Fibroblast of the aortic adventitia (primary cell): ENCODE measurements at places on chromosomes 4 and X.

GRCh38 chrX:109472939-109473735, 8.7 kb downstream of the GUCY2F start:
- DNase-seq, result peak; percentile 60

DNA sequence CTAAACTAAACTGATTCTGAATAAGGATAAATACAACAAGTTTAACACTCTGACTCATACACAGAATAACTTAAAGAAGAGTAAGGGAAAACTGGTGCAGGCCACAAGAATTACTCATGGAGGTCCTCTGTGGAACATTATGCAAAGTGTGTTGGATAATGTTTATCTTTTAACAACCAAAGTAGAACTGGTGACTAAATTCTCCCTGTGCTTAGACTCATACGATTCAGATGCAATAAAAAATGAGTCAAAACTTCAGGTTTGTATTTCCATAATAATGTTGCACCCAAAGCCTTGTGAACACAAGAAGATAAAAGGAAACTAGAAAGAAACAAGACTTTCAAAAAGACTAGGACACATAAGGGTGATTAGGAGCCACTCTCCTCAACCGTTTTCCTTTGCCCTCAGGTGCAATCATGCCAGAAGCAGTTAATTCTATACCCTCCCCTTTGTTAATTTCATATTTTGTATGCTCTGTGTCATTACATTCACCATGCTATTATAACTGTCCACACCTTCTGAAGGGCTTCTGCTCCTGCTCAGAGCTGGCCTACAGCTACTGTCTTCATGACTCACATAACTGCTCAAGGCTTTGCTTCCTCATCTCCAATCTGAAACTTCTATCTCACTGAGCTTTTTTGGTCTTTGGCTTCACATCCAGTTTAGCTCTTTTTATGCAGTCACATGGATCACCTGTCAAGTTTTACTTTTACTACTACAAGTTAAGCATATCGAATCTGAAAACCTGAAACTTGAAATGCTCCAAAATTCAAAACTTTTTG, 60.2 kb downstream of the KCNIP4 start:
- DNase-seq, result peak; percentile 86

- DNase-seq, result no peak
Observed at GRCh38 chr4:13539619-13540445, 4.5 kb downstream of the NKX3-2 start.

GRCh38 chr4:114512595-114513295, 85.9 kb upstream of the UGT8 start:
- DNase-seq, result no peak

- DNase-seq, result no peak
Observed at GRCh38 chr4:15425520-15425919, 2.3 kb upstream of the C1QTNF7 start.

DNA sequence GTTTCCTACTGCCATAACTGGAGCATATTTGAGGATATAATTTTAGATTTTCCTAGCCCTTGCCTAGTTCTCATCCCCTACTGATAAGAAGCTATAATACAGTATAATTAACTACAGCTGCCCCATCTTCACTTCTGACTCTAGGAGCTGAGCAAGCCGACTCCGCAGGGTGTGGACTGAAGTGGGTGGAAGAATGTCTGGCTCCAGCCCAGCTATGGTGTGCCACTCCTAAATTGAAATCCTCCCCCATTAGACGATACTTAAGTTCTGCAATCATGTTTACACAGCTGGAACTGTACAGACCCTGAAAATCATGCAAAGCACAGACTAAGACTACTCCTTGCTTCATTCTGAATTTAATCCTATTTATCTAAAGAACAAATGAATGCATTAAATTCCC, 93.1 kb downstream of the PCDH19 start:
- no peak for DNase-seq

DNA sequence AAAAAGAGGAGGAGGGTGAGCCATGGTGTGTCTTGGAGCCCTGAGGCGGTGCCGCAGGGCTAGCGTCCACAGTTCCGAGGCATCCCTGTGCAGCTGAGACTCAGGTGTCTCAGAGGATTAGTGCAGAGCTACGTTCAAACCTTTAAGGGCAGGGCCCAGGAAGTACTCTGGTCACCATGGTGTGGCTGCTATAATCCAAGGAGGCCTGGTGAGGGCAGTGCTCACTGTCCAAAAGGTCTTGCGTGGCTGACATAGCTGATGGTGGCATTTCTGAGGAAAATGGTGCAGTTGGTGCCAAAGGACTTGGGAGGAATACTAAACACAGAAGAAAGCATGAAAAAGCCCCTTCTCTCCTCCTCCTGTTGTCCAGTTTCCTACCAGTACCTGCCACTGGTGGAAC, 146.9 kb downstream of the DCHS2 start:
- no peak for DNase-seq

GRCh38 chr4:120922381-120923206, at the start of gene PRDM5:
Gene PRDM5 (minus strand): TSS chr4:120922726. CDS start chr4:120922608, 118 bp downstream.
- peak; percentile 65 for DNase-seq

GRCh38 chr4:158067646-158068045, 105.2 kb downstream of the GASK1B start:
- peak; percentile 38 for DNase-seq

- DNase-seq, result no peak
Observed at GRCh38 chr4:145524552-145524951, 42.9 kb downstream of the SMAD1 start.

GRCh38 chr4:48122756-48123155, 11.3 kb downstream of the TXK start:
- no peak for DNase-seq

GRCh38 chr4:150082241-150082640, 4.0 kb downstream of the DCLK2 start:
- DNase-seq, result no peak

- no peak for DNase-seq
Observed at GRCh38 chrX:30525732-30526131, 51.8 kb downstream of the TASL start.

DNA sequence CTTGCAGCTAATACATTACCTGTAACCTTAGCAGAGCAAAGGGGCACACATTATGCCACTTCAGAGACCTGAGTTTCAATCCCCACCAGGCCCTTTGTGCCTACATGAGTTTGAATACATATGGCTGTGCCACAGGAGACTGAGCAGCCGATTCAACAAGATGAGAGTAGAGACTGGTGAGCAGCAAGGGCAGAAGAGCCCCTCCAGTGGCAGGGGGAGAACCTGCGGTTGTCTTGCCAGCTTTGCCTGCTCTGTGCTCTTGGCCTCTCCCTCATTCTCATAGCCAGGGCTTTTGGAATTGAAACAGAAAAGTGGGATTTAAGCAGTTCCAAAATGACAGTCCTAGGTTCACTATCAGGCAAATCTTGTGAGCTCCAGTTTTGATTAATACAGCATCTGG, 52.3 kb upstream of the CLNK start:
- no peak for DNase-seq

DNA sequence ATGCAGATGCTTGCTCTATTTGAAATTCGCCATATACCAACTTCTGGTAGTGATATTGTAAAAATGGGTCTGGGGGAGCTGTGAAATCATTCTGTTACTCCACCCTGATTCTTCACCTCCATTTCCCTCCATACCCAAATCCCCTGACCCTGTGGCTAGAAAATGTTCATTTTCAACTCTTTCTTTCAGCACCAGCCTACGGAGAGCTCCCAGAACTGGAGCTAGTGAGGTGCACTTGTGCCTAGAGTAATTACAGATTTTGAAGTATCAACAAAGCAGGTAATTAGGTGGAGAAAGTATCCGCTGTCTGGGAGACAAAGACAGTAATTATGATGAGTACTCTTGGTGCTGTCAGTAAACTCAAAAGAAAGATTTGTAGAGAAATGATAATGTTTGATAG, 8.1 kb downstream of the ARHGAP36 start:
- no peak for DNase-seq

- no peak for DNase-seq
Observed at GRCh38 chr4:7908668-7909067, 31.0 kb downstream of the AFAP1 start.
